ENCODE measurements at places on chromosomes 6 and 20. TPM values are rescaled to one million over a fixed set of nuclear protein-coding genes. Genes with fewer than 3 reads are reported as not detected.

DNA sequence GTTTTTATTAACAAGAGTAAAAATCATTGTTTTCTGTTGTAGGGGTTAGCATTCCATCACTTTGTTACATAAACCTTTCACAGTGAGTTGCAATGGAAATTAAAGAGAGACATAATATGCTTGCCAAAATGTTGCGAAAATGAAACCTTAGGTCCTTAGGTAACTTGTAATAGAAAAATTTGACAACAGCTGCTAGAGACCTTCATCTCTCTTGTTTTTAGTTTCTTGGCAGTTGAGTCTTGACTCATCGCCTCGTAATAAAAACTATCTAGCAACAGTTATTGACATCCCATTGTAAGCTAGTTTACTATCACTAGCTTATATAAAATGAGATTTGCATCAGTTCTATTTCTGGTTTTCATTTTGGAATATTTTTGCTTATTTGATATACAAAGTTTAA lies 179.0 kb upstream of the MMS22L start:
- H3K4me1 ChIP-seq: no peaks in the 10 kb centered on the region
- DNase-seq: no peak
- no peaks in the 10 kb centered on the region for H3K27me3 ChIP-seq
- no peak overlapping the region for H3K4me3 ChIP-seq
- H3K36me3 ChIP-seq: no peaks in the 10 kb centered on the region
- H3K27ac ChIP-seq: no peak overlapping the region

TSPO2 gene
- total RNA-seq: not detected

DNA sequence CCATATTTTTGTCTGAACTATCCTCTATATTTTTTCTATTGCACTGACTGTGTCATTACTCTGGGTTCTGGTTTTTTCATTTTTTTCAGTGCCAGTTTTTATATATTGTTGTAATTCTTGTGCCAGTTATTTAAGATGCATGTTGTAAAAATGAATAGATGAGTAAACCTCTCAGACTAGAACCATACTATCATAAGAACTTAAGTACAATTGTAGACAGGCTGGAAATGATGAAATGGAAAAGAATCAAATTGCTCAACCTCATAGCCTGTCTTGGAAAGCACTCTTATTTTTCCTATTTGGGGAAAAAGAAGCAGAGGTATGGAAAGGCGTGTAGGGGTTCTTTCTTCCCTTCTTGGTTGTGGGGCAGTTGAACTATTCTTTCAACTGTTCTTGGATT lies 30.2 kb downstream of the PANK2 start:
- no peak overlapping the region for H3K4me3 ChIP-seq
- H3K4me1 ChIP-seq: peaks cover 4% of the 10 kb centered on the region

- peaks cover 6% of the 10 kb centered on the region for H3K4me1 ChIP-seq
- H3K4me3 ChIP-seq: no peak overlapping the region
These were observed 8.9 kb upstream of the SOX12 start for GRCh38 chr20:316316-317068.

DNA sequence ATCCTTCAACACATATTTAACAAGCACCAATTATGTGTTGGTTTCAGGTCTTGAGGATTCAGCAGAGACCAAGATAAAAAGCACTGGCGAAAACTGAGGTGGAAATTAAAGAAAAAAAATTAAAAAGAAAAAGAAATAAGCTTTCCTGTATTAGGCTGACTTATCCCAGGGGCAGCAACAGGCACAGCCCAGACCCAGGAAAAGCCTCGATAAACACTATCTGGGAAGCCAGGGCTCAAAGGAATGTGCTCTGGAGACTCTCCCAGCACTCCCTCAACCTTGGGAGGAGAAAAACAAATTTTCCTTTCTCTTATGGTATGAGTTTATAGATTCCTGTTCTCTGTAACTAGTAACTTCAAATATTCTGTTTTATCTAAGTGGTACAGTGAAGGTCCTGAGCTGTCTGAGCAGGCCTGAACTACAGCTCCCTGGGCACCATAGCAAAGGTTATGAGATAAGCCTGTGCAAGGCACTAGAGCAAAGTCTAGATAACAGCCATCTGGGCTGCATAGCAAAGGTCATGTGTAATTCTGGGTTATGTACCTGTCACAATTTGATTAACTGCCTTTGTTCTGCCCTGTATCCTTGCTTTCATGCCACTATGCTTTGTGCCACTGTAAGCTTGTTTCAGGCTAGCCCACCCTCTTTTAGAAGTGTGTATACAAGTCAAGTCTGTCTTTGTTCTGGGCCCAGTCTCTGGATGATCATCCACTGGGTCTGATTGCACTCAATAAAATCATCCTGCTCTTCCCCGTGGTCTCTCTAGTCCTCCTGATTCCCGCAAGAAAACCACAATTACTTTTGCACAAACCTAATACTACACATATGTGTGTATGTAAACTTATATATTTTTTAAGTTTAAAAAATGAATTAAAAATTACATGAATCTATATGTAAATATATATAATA lies 54.0 kb downstream of the IL22RA2 start:
- no peak overlapping the region for H3K27ac ChIP-seq
- no peak overlapping the region for H3K4me3 ChIP-seq
- no peaks in the 10 kb centered on the region for H3K4me1 ChIP-seq
- peaks cover 5% of the 10 kb centered on the region for H3K36me3 ChIP-seq

SLC25A27 gene
- 4.7 TPM for total RNA-seq

- H3K4me1 ChIP-seq: no peaks in the 10 kb centered on the region
- H3K27me3 ChIP-seq: peaks cover 10% of the 10 kb centered on the region
- H3K27ac ChIP-seq: no peak overlapping the region
- no peak overlapping the region for H3K4me3 ChIP-seq
- H3K36me3 ChIP-seq: no peaks in the 10 kb centered on the region
These were observed 342.8 kb downstream of the FOXA2 start for GRCh38 chr20:22241609-22242008.

DNA sequence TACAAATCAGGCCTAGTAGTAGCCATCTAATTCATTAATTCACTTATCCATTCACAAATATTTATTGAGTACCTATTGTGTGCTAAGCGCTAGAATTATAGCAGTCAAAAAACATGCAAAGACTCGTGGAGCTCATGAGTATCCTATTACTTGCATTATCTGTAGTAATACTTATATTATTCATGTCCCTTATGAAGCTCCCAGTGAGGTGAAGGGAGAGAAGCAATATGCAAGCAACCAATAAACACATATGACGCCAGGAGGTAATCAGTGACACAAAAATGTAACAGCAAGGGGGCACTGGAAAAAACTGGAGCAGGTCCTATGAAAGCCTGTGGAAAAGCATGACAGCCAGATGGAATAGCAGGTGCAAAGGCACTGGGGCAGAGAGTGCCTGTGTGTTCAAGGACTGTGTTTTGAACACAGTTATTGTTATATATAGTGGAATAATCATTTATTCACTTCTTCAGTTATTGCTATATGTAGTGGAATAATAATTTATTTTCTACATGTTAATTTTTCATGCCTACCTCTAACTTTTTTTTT lies 109.5 kb downstream of the KIF13A start:
- peaks cover 2% of the 10 kb centered on the region for H3K27me3 ChIP-seq

GRCh38 chr6:31776989-31777666 lies at the start of gene VWA7:
Gene VWA7, minus strand, starts transcription at chr6:31777328. Its CDS starts 549 bp downstream, at chr6:31776779.
- H3K27me3 ChIP-seq: peaks cover 2% of the 10 kb centered on the region
- no peak within 1 kb of the TSS for H3K27ac ChIP-seq
- H3K4me3 ChIP-seq: no peak within 1 kb of the TSS
- no peaks in the 10 kb centered on the region for H3K4me1 ChIP-seq
- DNase-seq: no peak
- H3K36me3 ChIP-seq: no peaks in the 10 kb centered on the region

THEMIS gene
- total RNA-seq: not detected

- no peaks in the 10 kb centered on the region for H3K4me1 ChIP-seq
- H3K4me3 ChIP-seq: no peak overlapping the region
- H3K36me3 ChIP-seq: no peaks in the 10 kb centered on the region
These were observed 23.6 kb downstream of the IL17A start for GRCh38 chr6:52209770-52210169.

DNA sequence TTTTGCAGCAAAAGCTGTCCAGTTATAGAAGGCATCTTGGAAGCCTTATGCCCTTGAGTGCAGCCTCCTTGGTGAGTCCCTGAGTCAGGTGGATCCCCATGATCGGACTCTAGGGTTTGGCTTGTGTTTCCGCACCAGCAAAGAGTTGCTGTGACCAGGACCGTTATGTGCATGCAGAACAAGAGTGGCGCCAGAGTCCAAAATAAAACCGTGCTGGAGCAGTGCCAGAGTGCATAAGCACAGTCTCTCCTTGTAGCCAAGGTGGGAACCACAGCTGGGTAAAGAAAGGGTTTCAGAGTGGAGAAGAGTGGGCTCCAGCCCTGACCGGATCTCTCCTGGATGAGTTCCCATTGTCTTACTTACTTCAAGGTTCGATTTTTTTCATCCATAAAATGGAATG lies 58.6 kb downstream of the FOXA2 start:
- no peaks in the 10 kb centered on the region for H3K36me3 ChIP-seq
- H3K4me3 ChIP-seq: no peak overlapping the region
- no peak overlapping the region for H3K27ac ChIP-seq
- peaks cover 6% of the 10 kb centered on the region for H3K4me1 ChIP-seq

GRCh38 chr20:43506238-43506637 lies 1.3 kb upstream of the L3MBTL1 start:
- no peaks in the 10 kb centered on the region for H3K36me3 ChIP-seq
- H3K27me3 ChIP-seq: peaks cover 10% of the 10 kb centered on the region
- H3K4me3 ChIP-seq: no peak overlapping the region
- no peak for DNase-seq
- no peaks in the 10 kb centered on the region for H3K4me1 ChIP-seq
- H3K27ac ChIP-seq: no peak overlapping the region
